Smooth muscle cell of the brain vasculature (primary cell): ENCODE measurements at places on chromosomes 3 and 15.

DNA sequence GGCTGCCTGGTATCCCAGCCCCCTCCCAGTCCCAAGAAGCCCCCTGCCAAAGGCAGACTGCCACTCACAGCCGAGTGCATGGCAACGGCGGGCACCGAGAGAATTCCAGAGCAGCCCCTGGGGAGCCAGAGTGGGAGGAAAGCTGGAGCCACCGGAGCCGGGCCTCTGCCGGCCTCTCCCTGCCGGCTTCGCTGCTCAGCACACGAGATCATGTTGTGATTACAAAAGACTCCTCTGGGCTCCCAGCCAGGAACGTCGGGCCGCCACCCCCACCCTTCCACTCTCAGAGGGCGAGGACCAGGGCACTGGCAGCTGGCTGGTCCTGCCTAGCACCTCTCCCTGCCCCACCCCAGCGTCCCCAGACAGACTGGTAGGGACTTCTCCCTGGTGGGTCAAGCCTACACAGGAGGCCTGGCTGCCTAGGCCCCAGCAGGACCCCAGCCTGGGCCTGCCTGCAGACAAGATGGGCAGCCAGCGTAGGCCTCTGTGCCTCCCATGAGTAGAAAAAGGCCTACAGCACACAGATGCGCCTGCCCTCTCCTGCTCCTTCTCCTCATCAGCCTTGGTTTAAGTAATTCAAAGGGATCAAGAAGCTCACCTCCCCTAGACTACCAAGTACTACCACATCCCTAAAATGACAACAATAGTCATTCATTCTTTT, at the start of gene CCDC9B:
CCDC9B (minus strand) TSS at position 200 of the 661 bp plus-strand sequence; CDS start at position 80, 120 bp downstream.
- peak; percentile 58 for DNase-seq

GRCh38 chr3:52859686-52860423, 25.0 kb upstream of the MUSTN1 start:
- no peak for DNase-seq

GRCh38 chr3:52671676-52672075, 14.0 kb downstream of the PBRM1 start:
- no peak for DNase-seq

DNA sequence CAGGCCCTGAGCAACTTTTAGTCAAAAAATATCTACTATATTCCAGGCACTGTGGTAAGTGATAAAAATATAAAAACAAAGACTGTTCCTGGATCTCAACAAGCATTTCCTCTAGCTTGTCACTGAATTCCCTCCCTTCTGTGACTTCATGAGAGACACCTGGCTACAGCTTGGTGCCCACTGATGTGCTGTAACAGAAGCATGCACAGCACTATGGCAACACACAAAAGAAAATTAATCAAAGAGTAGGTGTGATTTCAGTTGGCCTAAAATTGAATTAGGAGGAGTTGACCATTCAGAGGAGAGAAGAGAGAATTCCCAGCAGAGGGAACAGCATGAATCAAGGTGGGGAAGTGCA, 158.9 kb upstream of the LPP start:
- DNase-seq, result no peak

GRCh38 chr15:94793207-94793606, 561.8 kb downstream of the MCTP2 start:
- no peak for DNase-seq

- DNase-seq, result peak; percentile 21
These were observed 93.9 kb downstream of the PLOD2 start for GRCh38 chr3:146067048-146067447.

GRCh38 chr15:66702035-66702786, at the start of gene SMAD6:
Gene SMAD6, plus strand, starts transcription at chr15:66702236. Its CDS starts 1,023 bp downstream, at chr15:66703259.
- DNase-seq, result peak; percentile 97

DNA sequence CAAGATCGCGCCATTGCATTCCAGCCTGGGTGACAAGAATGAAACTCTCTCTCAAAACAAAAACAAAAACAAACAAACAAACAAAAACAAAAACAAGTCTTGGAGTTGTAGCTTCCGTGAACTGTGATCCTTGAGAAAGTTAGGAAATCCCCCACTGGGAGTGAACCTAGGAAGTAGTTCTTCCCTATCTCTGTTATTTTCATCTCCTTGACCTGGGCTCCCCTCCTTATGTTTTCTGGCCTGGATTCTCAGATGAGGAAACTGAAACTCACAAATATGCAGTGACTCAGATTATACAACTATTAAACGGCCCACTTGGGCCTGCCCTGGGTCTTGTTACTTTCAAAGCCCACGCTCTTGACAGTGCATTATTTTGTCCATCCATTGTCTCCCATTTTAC, 29.7 kb downstream of the SAXO2 start:
- no peak for DNase-seq

GRCh38 chr3:124291008-124291407, 299.1 kb upstream of the ROPN1 start:
- no peak for DNase-seq

- no peak for DNase-seq
These were observed 85.1 kb upstream of the CSPG5 start for GRCh38 chr3:47663630-47664240.

GRCh38 chr3:127038466-127038865, 55.6 kb downstream of the PLXNA1 start:
- DNase-seq, result no peak

DNA sequence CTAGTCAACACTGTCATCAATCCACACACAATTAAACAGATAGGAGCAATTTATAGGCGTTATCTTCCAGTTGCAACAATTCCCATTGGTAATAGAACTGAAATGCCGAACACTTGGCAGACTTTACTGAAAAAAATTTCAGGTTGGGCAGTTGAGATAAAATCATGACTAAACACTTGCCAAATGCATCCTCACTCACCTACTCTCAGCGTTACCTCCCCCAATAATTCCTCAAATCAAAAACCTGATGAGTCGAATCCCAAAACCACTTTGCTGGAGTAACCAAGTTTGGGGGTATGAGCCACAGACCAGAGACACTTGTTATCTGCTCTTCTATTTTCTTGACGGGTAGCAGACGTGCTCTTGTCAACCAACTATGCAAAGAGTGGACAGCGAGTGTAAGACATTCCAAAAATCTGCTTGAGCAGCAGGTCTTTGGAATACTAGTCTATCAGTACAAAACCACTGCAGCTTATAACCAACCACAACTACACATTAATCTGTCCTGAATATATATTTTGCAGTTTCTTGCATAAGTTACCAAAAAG, 30.3 kb downstream of the PPP1R2 start:
- no peak for DNase-seq

- DNase-seq, result no peak
These were observed 35.4 kb downstream of the BCL2L10 start for GRCh38 chr15:52076889-52077781.

GRCh38 chr3:45666757-45667431, 22.3 kb upstream of the SACM1L start:
- DNase-seq, result no peak

DNA sequence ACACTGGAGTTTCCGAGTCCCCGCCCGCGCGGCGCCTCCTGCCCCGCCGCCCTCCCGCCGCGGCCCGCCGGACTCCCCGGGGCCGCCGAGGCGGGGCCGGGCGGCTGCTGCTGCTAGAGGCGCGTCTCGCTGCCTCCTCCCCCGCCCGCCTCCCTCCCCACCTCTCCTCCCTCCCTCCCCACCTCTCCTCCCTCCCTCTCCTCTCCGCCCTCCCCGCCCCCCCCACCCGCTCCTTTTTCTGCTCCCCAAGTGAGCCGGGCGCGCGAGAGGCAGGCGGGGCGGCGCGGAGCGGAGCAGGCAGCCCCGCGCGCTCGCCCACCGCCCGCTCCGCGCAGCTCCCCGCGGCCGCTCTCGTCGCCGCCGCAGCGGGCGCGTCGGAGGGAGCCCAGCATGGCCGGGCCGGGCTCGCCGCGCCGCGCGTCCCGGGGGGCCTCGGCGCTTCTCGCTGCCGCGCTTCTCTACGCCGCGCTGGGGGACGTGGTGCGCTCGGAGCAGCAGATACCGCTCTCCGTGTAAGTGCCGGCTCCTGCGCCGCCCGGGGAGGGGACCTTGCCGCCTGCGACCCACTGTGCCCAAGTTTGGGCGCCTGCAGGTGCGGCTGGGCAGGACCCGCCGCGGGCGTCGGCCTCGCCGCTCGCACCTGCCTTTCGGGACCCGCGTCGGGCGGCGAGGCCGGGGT, at the start of gene CACNA2D3:
CACNA2D3 (plus strand) TSS at position 229 of the 679 bp plus-strand sequence.
- DNase-seq, result no peak
